ENCODE measurements at places on chromosomes 6 and 20.

DNA sequence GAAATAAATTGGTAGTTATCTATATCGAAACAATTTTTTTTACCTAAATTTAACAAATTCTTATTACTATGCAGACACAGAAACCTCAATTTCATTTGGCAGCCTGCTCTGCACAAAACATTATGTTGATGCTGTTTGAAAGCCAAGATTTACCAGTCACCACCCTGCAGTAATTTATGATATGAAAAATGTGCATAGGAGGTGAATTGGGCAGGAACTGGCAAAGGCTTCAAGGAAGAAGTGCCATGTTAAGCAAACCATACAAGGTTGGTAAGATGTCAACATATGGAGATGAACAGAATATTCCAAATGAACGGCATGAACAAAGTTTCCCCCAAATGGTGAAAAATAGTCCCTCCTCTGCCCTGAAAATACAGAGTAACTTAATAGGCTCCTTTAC, 54.2 kb upstream of the TAB2 start:
- DNase-seq, result no peak

DNA sequence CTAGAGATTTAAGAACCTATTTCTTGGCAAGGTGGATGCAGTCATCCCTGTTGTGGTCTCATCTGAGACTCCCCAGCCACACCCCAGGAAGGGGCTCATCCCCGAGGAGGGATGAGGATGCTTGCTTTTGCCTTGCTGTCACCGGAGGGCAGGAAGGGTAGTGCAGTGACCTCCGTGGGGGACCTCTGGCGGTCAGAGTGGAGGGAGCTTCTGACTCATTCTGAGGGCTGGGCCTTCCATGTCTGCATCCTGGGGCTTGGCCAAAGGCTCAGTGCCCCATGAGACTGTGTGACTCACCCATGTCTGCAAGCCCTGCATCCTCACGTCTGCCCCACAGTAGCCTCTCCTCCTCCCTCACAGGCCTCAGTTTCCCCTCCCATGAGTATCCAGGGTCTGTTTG, 38.7 kb downstream of the UQCC2 start:
- peak; percentile 43 for DNase-seq

- DNase-seq, result peak; percentile 6
Measured at GRCh38 chr6:152221806-152222628, 414.5 kb downstream of the ESR1 start.

DNA sequence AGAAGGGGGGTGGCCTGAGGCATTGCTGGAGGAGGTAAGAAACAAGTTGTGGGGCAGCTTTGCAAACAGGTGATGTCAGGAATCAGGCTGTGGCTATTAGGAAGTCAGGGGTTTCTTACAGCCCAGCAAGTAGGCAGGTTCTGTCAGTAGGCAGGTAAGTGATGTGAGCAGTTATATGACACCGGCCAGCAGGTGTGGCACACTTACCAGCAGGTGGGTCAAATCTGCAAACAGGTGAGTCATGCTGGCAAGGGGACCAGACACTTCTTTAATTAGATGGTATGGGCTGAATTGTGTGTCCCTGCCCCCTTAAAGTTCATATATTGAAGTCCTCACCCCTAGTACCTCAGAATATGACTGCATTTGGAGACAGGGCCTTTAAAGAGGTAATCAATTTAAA, 16.4 kb upstream of the ENPP4 start:
- no peak for DNase-seq

All from OCI-LY7 (cell line).